ENCODE measurements at places on chromosomes 7 and 10.

- peak; percentile 36 for DNase-seq
These were observed 86.6 kb downstream of the FRMD4A start for GRCh38 chr10:14244147-14244546.

GRCh38 chr10:23693925-23694324 lies 255.1 kb downstream of the OTUD1 start:
- no peak for DNase-seq

DNA sequence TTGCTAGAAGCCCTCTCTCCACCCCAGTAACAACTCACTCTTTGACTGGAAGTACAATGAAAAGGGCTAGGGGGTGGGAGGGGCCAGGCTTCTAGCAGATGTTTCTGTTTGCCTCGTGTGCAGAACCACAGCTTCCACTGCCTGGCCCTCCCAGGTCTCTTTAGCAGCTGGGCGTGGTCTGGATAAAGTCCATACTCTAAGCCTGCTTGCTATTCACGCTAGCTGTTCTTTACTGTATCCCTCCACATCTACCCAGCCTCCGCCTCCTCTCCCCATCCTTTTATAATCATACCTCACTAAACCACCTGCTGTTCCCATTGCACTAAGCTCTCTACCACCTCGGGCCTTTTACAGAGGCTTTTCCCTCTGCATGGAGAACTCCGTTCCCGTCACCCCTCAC lies 288.8 kb downstream of the CAMK1D start:
- peak; percentile 3 for DNase-seq

- DNase-seq: peak; percentile 58
These were observed 498 bp upstream of the ST7 start for GRCh38 chr7:116952635-116953371.

DNA sequence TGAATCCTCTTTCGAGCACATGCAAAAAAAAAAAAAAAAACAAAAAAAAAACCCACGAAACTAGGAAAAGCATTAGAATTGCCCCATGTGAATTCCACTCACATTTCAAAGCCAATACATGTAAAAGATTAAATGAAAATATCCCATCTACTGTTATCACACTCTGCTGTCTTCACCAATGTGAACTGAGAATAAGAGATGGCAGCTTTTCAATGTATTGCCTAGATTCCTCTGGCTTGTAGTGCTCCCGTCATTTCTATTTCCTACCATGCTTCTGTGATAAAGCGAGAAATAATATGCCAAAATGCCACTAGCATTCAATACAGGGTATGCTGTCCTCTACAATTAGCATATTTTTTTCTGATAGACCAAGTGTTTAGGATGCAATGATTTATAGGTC lies 517.0 kb downstream of the NRG3 start:
- no peak for DNase-seq

GRCh38 chr7:139080905-139081304 lies 28.6 kb downstream of the ZC3HAV1 start:
- no peak for DNase-seq

- DNase-seq: no peak
These were observed 6.0 kb downstream of the VWDE start for GRCh38 chr7:12397671-12398070.

DNA sequence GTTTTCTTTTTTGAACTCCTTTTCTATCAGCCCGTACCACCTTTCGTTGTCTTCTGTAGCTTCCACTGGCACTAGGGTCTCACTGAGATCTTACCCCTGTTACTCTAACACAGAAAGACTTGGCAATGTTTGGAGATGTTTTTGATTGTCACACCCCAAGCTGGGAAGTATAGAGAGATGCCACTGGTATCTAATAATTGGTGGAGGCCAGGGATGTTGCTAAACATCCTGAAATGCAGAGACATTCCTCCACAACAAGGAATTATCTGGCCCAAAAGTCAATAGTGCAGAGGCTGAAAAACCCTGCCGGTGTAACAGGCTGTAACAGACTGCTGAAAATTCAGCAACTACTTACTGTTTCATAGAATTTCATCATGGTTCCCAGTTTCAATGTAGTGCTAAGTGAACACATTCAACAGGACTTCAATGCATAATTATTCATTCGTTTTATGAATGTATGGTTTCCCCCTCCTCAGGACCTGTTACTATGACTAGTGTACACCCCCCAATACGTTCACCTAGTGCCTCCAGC lies 115.9 kb downstream of the TRIM24 start:
- DNase-seq: no peak

- DNase-seq: no peak
These were observed 37.6 kb downstream of the ENTPD1 start for GRCh38 chr10:95793401-95794045.

DNA sequence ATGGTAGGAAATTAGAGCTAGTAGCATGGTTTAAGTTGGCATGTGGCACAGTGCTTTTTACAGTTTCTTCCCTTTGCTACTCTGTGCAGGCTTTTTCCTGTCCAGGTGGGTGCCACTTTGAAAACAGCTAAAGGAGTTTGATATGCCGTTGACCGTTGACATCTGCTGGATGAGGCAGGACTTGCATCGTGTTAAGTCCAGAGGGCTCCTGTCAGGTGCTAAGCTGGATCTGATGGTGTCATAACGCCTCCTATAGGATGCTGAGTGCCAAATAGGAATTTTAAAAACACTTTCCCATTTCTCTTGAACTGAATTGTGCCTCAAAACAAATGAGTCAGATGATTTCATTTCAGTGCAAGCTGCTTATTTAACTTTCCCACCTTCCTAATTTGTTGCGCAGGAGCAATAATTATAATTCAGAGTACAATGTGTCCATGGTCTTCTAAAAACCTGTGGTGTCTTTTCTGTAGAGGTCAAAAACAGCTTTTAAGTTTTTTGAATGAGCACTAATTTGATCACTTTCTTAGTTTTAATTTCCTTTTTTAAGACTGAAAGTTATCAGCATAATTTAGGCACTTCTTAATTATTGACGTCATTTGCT lies 178.3 kb downstream of the CDCA7L start:
- peak; percentile 73 for DNase-seq

DNA sequence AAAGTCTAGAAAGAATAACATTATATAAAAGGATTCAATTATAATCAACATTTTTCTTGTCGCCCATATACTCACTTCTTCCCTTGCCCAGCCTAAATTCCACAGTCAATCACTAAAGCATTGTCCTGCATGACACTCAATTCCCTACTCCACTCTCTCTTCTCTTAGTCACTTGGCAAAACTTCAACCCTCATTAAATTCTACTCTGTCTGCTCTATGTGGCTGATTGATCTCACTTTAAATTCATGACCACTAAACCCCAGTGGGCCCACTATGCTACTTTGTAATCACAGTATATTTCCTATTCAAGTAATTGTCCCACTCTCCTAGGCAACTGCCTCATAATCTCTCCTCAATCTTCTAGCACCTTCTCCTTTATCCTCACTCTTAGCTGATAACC lies 54.1 kb downstream of the MTERF1 start:
- DNase-seq: peak; percentile 36

DNA sequence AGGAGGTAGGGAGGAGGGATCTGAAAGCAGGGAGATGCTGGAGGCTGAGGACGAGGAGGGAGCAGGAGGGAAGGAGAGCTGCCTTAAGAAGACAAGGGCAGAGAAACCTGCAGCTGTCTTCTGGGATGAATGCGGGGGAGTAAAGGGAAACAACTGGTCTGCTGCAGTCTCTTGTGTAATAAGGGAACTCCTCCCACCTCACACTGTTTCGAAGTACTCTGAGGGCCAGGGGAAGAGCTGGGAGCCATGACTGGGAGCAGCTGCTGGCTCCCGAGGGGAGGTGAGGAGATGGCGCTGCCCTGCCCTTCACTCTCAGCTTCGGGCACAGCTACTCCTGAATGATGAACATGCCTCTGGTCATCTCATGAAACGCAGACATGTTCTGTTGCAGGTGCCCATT lies 65.1 kb downstream of the CLEC2L start:
- no peak for DNase-seq

GRCh38 chr10:29228562-29228961 lies 60.3 kb upstream of the LYZL1 start:
- no peak for DNase-seq

- peak; percentile 61 for DNase-seq
These were observed 245.1 kb downstream of the STK31 start for GRCh38 chr7:23955145-23955544.

GRCh38 chr7:97126483-97127171 lies 9.1 kb downstream of the SDHAF3 start:
- DNase-seq: no peak

DNA sequence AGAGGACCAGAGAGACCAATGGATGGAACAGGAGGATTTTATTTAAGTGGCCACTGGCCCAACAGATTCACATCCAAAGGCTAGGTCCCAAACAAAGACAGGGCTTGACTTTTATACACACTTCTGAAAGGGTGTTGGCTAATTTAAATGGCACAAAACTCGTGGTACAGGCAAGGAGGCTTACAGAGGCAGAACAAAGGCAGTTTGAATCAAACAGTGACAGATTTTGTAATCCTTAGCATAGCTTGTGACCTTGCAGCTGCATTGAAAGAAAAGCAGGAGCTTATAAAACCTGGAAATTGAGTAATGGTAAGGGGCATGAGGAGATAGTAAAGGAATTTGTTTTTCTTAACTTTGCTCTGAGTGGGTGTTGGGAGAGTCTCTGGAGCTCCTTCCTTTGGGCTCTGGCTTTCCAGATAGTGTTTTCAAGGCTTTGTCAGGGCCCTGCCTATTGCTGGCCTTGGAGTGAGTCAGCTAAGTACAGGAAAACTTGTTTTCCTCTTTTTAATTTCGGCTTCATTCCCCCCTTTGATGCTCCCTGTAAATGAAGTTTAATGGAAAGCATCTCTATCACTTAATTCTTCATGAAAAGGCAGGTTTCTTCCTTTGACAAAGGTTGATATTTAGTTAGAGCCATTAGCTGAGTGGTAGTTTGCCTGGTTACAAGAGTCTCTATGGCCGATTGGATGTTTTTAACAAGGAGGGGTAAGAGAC lies 96.9 kb downstream of the TRIM24 start:
- DNase-seq: no peak

DNA sequence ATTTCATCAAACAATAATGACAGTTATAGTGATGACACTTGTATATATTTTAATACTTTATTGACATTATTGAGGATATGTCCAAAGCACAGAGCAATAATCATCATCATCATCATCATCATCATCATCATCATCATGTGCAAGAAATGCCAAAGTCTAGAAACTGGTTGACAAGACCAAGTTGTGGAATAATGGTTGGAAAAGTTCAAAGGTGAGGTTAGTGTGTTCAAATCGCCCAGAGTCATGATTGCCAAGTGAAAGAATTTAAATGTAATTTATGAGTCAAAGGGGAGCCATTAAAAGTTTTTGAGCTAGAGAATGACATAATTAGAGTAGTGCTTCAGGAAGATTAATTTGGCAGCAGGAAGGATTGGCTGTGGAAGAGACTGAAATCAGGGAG lies 852.4 kb downstream of the SORCS1 start:
- no peak for DNase-seq

GRCh38 chr10:124222988-124223710 lies 129.8 kb upstream of the CHST15 start:
- no peak for DNase-seq

DNA sequence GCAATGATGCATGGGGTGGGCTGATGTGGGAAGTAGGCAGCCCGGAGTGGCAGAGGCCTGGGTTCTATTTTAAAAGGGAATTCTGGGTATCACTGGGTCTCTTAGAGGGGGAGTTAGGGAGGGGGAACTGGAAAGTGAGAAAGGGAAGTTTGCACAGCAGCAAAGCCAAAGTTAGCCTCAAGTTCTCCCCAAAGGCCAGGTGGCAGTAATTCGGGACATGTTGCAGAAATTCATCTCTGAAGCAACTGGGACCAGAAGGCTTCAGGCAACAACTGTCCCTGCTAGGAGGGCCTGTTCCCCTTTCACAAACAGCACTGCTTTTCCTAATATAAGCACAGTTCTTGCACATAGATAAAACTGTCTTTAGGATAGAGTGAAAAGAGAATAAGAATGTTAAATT lies 67.4 kb downstream of the NOD1 start:
- DNase-seq: no peak

- no peak for DNase-seq
These were observed 13.6 kb upstream of the C10orf120 start for GRCh38 chr10:122713091-122713885.
